Common myeloid progenitor, CD34-positive (primary cell): ENCODE measurements at places on chromosomes 1 and 21.

- no peaks in the 10 kb centered on the region for H3K27me3 ChIP-seq
- H3K4me1 ChIP-seq: peaks cover 19% of the 10 kb centered on the region
- no peak overlapping the region for H3K27ac ChIP-seq
Measured at GRCh38 chr1:155044812-155045657, 6.1 kb upstream of the ADAM15 start.

DNA sequence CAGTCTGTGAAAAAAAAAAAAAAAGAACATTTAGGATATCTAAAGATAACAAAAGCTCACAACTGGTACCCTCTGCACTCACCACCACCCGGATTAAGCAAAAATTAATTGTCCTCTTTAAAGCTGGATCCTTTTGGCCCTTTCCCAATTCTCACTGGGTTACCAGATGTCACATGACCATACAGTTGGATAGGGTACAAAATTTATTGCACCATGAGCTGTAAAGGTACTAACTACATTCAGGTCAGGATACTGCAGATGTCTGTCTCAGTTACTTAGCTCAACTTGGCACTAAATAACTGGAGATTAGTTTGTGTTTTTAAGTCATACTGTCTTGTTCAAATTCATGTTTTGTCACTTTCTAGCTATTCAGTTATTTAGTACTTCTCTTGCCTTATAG lies 96.3 kb downstream of the GPATCH2 start:
- no peak overlapping the region for H3K4me3 ChIP-seq
- no peak for DNase-seq
- no peaks in the 10 kb centered on the region for H3K4me1 ChIP-seq
- no peaks in the 10 kb centered on the region for H3K36me3 ChIP-seq

GRCh38 chr1:178107823-178108222 lies 13.9 kb downstream of the RASAL2 start:
- no peak overlapping the region for H3K4me3 ChIP-seq
- no peaks in the 10 kb centered on the region for H3K4me1 ChIP-seq
- H3K27me3 ChIP-seq: no peaks in the 10 kb centered on the region

GRCh38 chr1:172138634-172139033 lies 281.9 kb upstream of the C1orf105 start:
- H3K27me3 ChIP-seq: no peaks in the 10 kb centered on the region
- no peaks in the 10 kb centered on the region for H3K36me3 ChIP-seq
- H3K27ac ChIP-seq: no peak overlapping the region
- H3K4me1 ChIP-seq: no peaks in the 10 kb centered on the region
- DNase-seq: no peak
- H3K4me3 ChIP-seq: no peak overlapping the region

DNA sequence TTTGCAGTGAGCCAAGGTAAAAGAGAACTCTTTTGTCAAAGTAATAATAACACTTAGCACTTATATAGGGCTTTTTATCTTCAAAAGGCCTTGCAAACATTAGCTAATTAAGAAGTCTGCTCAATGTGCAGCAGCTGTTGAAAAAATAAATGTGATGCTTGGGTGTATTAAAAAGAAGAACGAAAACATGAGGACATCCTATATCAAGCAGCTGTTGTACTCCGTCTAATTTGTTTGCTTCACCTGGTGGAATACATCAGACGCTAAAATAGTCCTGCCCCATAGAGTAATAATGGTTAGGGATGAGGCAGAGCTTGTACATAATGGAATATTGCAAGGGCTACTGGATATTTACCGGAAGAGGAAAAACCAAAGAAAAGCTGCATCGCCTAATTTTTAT lies 299.5 kb downstream of the ST6GALNAC3 start:
- DNase-seq: no peak
- no peaks in the 10 kb centered on the region for H3K27me3 ChIP-seq
- no peak overlapping the region for H3K4me3 ChIP-seq
- H3K4me1 ChIP-seq: no peaks in the 10 kb centered on the region

- no peak within 1 kb of the TSS for H3K27ac ChIP-seq
- peak within 1 kb of the TSS; percentile 6 for H3K4me3 ChIP-seq
- H3K4me1 ChIP-seq: peaks cover 10% of the 10 kb centered on the region
Measured at GRCh38 chr1:110150330-110151174, at the start of gene SLC6A17. Gene SLC6A17 (plus strand): TSS chr1:110150494. CDS start chr1:110166930, 16,436 bp downstream.

GRCh38 chr1:85584264-85584781 lies 3.8 kb downstream of the CCN1 start:
- no peak overlapping the region for H3K4me3 ChIP-seq
- no peak overlapping the region for H3K27ac ChIP-seq
- H3K36me3 ChIP-seq: no peaks in the 10 kb centered on the region
- no peak for DNase-seq
- H3K4me1 ChIP-seq: peaks cover 9% of the 10 kb centered on the region

GRCh38 chr1:168836469-168836868 lies 107.5 kb upstream of the DPT start:
- H3K4me1 ChIP-seq: peaks cover 6% of the 10 kb centered on the region
- no peak overlapping the region for H3K27ac ChIP-seq
- H3K27me3 ChIP-seq: no peaks in the 10 kb centered on the region

GRCh38 chr1:208737922-208738321 lies 493.7 kb upstream of the PLXNA2 start:
- DNase-seq: no peak
- H3K27me3 ChIP-seq: no peaks in the 10 kb centered on the region
- no peak overlapping the region for H3K4me3 ChIP-seq
- no peaks in the 10 kb centered on the region for H3K36me3 ChIP-seq
- no peak overlapping the region for H3K27ac ChIP-seq

DNA sequence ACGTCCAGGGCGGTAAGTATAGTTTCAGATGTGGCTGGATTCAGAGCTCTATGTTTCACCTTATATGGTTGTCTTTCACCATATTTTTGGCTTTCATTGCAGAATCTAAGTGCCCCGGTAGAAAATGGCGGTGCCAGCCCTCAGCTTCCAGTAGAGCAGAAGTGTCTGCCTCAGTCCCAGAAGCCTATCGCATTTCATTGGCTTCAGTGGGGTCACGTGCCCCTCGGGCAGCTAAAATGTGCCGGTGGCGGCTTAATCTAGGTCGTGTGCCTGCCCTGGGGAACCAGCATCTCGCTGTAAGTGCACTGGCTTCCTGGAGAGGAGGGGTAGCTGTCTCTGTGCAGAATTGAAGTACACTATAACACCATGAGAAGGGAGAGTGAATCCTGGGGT lies 107.4 kb upstream of the MAGI3 start:
- no peak overlapping the region for H3K4me3 ChIP-seq
- no peak overlapping the region for H3K27ac ChIP-seq
- no peaks in the 10 kb centered on the region for H3K36me3 ChIP-seq
- no peaks in the 10 kb centered on the region for H3K27me3 ChIP-seq
- H3K4me1 ChIP-seq: no peaks in the 10 kb centered on the region
- no peak for DNase-seq

GRCh38 chr1:3016641-3017439 lies 4.4 kb upstream of the ACTRT2 start:
- no peaks in the 10 kb centered on the region for H3K27me3 ChIP-seq
- no peak overlapping the region for H3K27ac ChIP-seq
- no peak overlapping the region for H3K4me3 ChIP-seq
- no peak for DNase-seq
- H3K4me1 ChIP-seq: no peaks in the 10 kb centered on the region

DNA sequence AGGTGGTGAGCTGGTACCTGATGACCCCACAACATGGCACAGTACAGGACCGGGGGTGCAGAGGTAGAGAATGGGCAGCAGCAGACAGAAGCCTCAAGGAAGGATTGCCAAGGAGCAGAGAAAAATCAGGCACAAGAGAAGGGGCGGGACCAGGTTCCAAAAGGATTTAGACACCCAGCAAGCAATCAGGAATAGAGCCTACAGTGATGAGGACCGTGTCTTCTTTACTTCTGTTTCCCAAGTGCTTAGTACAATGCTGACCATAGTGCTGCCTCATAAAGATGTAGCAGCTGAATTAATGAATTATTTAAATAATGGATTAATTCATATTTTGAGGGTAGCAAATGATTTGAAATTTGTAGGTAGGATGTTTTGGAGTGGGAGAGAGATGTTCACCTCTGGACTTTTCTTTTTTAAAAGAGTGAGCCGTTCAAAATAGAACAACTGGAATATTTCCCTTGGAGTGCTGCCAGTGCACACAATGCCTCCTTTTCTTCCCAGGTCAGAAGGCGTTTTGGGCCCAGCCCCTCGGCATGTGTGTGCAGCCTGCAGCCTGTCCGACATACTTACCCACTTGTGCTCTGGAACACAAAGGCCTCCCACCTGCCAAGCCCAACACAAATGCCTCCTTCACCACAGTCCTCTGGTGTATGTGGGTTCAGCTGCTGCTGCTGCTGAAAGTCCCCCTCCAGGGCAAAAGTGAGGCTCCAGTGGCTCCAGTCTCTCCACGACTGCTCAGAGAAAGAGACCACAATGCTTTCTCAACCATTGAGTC lies 19.6 kb downstream of the KANK4 start:
- no peak overlapping the region for H3K4me3 ChIP-seq
- H3K27me3 ChIP-seq: no peaks in the 10 kb centered on the region
- H3K36me3 ChIP-seq: no peaks in the 10 kb centered on the region
- no peak for DNase-seq
- H3K4me1 ChIP-seq: peaks cover 14% of the 10 kb centered on the region
- H3K27ac ChIP-seq: no peak overlapping the region

DNA sequence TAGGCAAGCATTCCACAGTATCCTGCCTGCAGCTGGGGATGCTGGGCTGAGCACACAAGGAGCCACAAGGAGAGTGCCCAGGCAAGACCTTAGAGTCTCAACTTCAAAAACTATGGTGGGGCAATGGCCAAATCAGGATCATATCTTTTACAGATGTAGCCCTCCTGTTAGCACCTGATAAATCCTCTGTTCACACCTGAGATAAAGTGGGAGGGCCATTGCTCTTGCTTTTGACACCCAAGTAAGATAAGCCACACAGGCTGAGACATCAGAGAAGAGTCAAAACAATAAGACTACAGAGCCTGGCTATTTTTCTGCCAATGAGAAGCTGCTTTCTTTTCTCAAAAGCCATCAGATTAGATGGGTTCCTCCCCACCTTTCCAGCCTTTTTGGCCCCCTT lies 148.9 kb downstream of the AJAP1 start:
- DNase-seq: no peak
- no peaks in the 10 kb centered on the region for H3K4me1 ChIP-seq
- peaks cover 2% of the 10 kb centered on the region for H3K27me3 ChIP-seq
- no peak overlapping the region for H3K27ac ChIP-seq
- no peak overlapping the region for H3K4me3 ChIP-seq

- H3K36me3 ChIP-seq: no peaks in the 10 kb centered on the region
- H3K4me1 ChIP-seq: no peaks in the 10 kb centered on the region
- H3K27ac ChIP-seq: no peak overlapping the region
Measured at GRCh38 chr1:37606481-37607263, 10.9 kb upstream of the GNL2 start.
